ENCODE measurements at places on chromosomes 5 and 9.

DNA sequence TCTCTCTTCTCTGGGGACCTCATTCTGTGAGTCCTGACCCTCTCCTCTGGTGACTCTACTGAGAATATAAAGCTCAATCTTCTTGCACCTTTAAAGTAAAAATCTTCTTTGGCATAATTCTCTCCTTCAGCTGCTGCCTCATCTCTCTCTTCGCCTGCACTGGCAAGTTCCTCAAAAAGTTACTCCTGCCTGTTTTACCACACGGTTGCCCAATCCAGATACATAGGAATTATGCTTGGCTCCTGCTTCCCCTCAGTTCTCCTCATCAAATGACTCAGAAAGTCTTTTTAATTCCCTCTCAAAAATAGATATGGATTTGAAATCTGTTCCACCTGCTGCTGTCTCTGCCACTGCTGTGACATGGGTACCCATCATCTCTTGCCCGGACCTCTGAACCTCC is 14.4 kb upstream of the HRCT1 start:
- DNase-seq = no peak

GRCh38 chr5:142959683-142960657 is 189.8 kb downstream of the ARHGAP26 start:
- DNase-seq = no peak

- no peak for DNase-seq
Observed at GRCh38 chr9:36690412-36691168, 117.9 kb downstream of the MELK start.

DNA sequence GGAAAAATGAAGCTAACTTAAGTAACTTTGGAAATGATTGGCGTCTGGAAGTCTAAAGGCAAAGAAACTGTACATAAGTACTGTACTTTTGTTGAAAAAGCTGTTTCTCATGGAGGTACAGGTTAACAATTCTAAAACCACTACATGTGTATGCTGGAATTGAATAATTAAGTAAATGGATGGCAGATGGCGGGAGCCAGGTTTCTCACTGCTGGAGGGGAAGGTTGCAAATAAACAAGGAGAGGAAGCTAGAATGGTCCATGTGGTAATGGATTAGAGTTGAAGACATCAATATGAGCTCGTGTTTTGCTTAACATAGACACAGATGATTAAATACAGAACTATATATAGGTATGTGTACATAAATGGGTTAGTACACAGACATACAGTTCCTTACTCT is 43.2 kb upstream of the ASTN2 start:
- no peak for DNase-seq

DNA sequence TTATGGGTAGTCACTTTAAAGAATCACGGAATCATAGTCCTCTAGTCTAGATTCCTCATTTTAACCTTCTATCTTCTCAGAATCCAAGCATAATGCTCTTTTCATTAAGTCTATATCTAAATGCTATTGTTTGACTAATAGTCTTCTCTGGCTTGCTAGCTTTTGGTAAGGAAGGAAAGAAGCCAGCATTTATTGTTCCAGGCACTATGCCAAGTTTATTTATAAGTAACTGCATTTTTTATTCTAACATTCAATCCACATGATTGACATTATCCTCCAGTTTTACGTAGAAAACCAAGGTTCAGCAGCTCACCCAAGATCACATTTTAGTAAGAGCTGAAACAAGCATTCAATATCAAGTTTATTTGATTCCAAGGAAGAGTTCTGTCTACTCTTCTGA is 254.2 kb downstream of the SAXO1 start:
- DNase-seq = no peak

DNA sequence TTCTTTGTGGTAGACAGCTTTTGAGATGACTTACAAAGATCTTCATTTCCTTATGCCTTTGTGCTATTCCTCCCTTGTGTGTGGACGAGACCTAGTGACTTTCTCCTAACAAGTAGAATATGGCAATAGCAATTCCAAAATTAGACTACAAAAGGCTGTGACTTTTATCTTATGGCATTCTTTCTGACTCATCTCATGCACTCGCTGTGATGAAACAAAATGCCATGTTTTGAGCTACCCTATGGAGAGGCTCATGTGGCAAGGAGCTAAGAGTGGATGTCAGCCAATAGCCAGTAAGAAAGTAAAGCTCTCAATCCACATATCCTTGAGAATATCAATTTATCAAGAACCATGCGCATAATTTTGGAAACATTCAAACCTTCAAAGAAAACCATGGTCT is 380.5 kb upstream of the SMC2 start:
- no peak for DNase-seq

- DNase-seq = no peak
Observed at GRCh38 chr9:104987743-104988142, 59.8 kb upstream of the ABCA1 start.

DNA sequence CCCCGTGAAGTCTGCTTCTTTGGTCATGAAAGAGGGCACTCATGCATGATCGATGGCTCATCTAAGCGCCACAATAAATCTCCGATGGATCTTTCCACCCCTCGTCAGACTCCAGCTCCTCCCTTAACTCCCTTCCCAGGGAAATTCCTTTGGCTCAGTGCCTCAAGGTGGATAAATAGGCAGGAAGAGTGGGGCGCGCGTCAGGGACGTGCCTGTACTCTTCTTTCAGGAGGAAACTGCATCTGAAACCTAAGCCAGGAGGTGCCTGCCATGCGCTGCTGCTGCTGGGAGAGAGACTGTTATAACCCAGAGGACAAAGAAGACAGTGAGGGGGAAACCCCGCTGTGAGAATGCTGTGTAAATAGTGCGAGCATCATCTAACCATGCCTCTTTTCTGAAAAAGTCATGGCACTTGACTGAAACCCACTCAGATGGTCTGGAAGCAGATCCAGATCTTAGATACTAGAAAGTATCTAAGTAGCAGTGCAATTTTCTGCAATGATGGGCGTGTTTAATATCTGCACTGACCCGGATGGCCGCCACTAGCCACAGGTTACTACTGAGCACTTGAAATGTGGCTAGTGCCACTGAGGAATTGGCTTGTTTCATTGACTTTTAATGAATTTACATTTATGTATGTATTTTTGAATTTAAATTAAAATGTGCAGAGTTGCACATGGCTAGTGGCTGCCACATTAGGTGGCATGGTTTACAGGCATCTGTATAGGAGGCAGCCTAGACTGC is 120.3 kb upstream of the BASP1 start:
- DNase-seq = no peak

- DNase-seq = no peak
Observed at GRCh38 chr5:179802950-179803562, 3.6 kb downstream of the MGAT4B start.

DNA sequence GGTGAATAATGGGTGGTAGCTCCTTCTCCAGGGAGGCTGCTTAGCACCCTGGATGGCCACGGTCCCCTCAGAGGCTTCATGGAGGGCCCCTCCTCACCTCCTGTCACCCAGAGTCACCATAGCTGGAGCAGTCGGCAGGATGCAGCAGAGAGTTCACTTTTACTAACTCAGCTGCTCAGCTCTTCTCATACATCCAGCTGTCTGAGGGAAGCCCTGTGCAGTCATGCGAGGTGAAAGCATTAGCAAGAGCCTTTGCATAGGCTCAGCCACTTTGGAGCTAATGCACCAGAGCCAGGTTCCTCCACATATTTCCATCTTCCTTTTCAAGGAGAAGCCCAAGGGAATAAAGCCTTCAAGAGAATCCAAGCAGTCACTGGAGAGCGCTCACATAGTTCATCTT is 499.2 kb downstream of the BNC2 start:
- DNase-seq = no peak

GRCh38 chr9:4386819-4387218 is 87.0 kb upstream of the GLIS3 start:
- no peak for DNase-seq

DNA sequence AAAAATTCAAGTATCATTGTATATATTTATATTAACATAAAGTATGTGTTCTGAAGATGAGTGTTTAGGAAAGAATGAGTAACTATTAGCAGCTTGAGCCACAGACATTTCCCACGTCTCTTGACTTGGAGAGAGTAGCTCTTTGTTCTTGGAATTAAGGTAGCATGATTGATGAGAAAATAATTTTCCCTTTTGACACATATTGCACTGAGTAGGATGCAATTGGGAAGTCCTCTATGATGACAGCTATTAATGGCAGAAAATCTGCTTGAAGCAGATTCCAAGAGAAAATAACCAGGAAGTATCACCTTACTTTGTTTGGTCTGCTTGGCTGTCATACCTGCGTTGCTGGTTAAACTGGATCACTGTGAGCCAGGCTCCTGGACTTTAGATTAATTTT is 204.8 kb downstream of the TLE4 start:
- no peak for DNase-seq

- DNase-seq = peak; percentile 88
Observed at GRCh38 chr9:12775679-12776512, 1.1 kb downstream of the LURAP1L start.

- no peak for DNase-seq
Observed at GRCh38 chr9:121725008-121725775, 73.8 kb downstream of the DAB2IP start.
